ENCODE measurements at places on chromosomes 11 and 22.

DNA sequence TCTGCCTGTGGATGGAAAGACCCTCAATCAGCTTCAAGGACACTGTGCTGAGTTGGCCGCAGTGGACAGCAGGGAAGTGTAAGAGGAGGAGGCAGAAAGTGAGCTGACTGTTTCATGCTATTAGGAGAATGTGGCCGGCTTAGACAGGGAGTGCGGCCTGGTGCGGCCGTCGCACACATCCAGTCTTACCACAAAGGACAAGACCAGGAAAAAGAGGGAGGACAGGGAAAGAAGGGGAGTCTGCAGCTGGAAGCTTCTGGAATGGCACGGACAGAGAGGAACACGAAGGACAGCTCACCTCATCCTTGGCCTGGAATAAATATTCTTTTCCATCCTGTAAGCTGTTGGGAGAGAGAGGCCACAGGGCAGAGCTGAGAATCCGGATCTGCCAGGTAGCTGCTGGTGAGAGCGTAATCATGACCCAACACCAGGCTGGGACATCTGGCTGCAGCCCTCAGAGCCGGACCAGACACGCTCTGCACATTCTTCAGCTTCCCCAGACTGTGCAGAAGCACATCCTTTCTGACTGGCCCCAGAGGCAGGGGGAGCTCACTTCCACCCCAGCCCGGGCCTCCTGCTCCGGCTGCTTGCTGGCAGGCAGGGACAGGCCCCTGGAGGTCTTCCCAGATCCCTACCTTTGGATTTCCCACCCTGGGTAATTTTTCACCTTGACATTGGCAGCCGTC is 8.6 kb upstream of the RBM4B start:
- no peak for DNase-seq

DNA sequence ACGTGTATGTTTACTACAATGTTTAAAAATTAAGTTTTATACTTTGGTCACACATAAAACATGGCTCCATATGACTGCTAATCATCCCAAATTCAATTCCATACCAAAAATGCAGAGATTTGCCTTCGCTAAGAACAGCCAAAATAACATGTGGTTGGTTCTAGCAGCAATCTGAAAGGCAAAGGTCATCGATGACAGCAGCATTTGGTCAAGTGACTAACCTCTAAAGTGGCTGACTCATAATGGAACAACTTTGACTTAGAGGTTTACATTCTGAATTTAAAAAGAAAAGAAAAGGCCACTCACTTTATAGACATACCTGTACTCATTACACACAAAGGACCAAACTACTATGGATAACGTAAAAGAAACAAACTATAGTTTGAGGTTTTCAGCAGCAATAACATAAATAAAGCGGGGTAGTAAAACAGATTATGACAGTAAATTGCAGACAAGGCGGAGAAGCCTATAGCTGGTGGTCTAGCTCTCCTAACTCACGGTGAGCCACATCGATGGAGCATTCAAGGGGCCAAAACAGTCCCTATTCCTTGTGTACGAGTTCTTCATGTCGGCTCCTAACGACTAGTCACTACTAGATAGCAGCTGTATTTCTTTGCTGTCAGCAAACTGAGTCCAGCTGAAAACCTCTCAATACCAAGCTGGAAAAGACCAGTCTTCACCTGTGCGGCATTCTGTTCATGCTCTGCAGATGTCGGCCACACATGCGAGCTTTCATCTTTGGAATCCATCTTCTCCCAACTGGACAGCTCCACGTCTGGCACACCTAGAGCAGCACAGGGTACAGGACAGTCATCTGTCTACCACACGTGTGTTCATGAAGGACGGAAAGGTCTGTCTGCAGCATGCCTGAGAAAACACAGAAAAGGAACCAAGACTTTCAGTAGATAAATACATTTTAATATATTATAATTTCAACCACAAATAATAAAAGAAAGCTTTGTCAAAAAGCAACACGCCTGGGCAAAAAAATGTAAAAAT is 42.1 kb downstream of the PRDM10 start:
- no peak for DNase-seq

DNA sequence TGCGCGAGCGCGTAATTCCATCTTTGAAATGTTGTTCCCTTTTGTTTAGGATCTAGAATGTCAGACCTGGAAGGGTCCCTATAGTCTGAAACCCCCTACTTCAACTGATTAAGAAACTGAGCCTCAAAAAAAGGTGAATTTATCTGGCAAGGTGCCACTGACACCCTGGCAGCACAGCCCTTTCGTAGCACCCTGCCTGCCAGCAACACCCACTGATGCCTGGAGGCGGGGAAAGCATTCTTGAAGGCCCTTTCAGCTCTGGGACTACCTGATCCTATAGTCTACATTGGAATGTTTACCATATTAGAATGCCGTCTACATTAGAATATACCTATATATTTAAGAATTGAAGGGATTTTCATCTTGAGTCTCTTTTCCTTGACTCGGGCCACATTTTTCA is 542.3 kb downstream of the BUD13 start:
- no peak for DNase-seq

GRCh38 chr11:64230985-64231365 is 627 bp downstream of the DNAJC4 start:
- DNase-seq, result no peak

GRCh38 chr11:112785719-112786118 is 175.5 kb upstream of the NCAM1 start:
- no peak for DNase-seq

- no peak for DNase-seq
These were observed 46.2 kb upstream of the SMCO4 start for GRCh38 chr11:93589347-93589746.

Measured in CD4-positive, alpha-beta T cell treated with Interleukin-10 for 1 hour (primary cell).